ENCODE measurements at places on chromosomes 16 and 17.

DNA sequence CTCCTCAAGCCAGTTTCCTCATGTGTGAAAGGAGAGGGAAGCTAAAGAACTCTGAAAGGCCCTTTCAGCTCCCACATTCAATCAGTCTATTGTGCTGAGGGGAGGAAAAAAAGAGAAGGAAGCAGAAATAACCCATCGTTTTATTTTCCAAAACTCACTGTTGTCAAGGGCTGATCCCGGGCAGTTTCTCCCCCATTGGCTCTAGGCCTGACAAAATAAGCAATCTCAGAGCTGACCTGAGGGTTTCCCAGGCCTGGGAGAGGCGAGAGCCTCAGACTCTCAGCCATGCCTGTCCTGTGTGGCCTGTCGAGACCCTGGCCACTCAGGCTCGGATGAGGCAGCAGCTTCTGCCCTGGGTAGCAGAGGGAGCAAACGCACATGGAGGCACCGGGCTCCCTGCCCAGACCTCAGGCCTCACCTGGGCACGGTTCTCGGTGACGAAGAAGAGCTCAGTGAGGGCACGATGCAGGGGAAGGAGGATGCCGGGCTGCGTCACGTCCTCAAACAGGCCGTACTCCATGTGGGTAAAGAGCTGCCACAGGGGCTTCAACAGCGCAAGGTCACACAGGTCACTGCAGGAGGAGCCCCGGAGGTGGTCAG is 45.0 kb upstream of the ATP2A3 start:
- no peak for DNase-seq

GRCh38 chr17:56675876-56676660 is 82.6 kb downstream of the NOG start:
- no peak for DNase-seq

DNA sequence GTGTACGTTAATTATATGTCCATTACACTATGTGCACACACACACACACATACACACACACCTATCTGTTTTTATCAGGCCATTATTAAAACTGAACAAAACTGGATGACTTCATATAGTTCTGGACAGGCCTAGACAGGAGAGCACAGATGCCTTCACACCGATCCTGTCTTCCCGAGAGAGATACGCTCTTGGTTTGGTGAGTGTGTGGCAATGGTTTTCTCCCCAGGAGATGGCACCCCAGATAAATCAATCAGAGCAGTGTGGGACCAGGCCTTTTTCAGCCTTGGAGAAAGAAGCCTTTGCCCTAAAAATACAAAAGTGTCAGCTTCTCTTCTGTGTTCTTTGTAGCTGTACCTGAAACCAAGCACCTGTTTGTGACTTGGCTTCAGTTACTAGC is 83.7 kb downstream of the CPPED1 start:
- DNase-seq, result no peak

GRCh38 chr16:81873206-81873605 is 94.1 kb downstream of the PLCG2 start:
- no peak for DNase-seq
